ENCODE measurements at places on chromosomes 3 and 15.

DNA sequence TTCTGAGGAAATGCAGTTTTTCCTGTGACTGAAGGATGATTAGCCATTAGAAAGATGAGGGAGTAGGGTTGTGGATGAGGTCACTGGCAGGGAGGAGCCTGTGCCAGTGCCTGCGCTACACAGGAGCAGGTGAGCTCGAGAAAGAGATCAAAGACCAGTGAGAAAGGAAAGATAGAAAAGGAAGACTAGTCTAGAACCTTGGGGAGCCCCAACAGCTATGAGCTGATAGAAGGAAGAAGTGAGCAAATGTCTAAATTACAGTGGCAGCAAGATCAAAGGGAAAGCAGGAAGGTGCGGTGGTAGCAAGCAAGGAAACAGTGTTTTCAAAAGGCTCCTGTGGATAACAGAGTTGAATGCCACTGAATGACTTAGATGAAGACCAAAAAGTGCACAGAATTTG is 39.6 kb downstream of the LNP1 start:
- DNase-seq = no peak

GRCh38 chr3:72187131-72187530 is 402.2 kb upstream of the PROK2 start:
- no peak for DNase-seq

- no peak for DNase-seq
Observed at GRCh38 chr3:105722943-105723556, 145.8 kb downstream of the CBLB start.

DNA sequence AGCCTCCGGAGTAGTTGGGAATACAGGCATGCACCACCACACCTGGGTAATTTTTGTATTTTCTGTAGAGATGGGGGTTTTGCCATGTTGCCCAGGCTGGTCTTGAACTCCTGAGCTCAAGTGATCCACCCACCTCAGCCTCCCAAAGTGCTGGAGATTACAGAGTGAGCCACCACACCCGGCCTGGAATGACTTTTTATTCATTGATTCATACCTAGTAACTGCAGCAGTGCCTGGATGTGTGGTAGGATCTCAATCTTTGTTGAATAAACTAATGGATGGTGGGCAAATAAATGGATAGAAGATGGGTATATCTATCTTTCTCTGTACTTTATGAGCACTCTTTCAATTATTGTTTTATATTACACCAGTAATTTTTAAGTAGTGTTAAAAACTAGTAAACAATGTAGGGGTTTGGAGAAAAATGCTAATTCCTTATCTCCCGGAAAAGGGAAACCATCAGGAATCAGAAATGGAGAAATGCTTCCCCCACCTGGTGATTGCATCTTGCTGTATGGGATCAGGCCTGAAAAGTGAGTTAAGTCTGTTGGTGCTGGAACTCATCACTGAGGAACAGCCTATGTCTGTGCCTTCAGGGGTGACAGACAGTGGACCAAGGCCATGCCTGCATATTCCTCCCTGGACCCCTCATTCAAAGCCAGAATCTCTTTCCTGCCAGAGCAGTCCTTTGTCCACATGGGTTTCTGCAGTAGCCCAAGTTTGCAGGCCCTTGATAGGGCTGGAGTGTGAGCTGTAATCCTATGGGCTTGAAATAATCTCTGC is 161.0 kb upstream of the CTDSPL start:
- no peak for DNase-seq

- DNase-seq = no peak
Observed at GRCh38 chr15:85652457-85652856, 142.3 kb downstream of the KLHL25 start.

DNA sequence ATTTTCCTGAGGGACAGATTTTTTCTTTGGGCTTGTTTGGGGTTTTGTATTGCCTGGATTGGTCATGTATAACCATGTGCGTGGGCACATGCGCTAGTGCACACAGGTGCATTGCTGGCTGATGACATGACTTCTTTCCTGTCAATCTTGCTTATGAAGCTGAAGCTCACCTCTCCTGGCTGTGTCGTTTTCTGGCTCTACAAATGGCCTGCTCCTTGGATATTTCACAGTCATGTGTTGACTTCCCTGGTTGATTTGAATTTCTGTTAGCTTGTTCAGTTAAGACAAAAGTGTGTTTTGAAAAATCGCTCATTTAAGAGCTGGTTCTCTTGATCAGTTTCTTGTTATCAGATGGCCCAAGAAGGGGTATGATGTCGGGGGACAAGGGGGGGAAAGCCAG is 11.5 kb downstream of the PTPRG start:
- no peak for DNase-seq
